NCI-H1105 treated with DMSO at 0.1 percent for 48 hours (cell line): ENCODE measurements at places on chromosomes 11 and 22.
A peak's percentile ranks its signal among the peaks of the same experiment; 100 is the strongest.

GRCh38 chr11:82521427-82521826 lies 212.2 kb downstream of the FAM181B start:
- no peak for DNase-seq

DNA sequence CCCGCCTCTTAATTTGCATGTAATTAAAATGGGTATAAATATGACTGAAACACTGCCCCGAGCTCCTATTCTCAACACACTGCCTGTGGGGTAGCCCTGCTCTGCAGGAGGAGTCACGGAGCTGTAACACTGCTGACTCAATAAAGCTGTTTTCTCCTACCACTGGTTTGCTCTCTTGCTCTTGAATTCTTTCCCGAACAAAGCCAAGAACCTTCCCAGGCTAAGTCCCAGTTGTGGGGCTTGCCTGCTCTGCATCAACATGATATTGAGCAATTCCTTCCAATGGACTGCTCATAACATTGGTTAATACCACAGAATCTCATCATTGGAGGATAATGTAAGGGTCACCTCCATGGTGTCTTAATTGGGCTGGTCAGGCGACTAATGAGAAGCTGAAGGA lies 114.4 kb downstream of the FBXO7 start:
- no peak for DNase-seq

GRCh38 chr11:114607753-114608459 lies 12.3 kb upstream of the NXPE4 start:
- DNase-seq = no peak

GRCh38 chr11:108432783-108433182 lies 34.5 kb downstream of the C11orf65 start:
- DNase-seq = no peak

DNA sequence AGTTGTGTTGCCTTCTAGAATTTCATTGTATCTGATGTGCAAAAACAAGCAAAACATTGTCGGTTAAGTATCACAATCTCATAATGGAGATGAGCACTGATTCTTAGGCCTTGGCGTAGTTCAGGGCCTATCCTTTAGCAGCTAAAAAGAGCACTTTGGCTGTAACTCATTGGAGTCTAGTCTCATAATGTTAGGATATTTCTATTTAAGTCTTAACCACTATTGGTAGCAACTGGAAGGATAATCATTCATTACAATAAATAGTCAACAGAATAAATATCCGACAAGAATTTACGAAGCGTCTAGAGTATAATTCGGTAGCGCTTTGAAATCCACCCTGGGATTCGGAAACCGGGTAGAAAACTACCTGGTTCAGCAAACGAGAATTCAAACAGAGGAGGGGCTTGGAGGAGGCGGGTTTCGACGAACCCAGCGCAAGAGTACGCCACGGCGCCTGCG lies 461 bp upstream of the EED start:
- no peak for DNase-seq

DNA sequence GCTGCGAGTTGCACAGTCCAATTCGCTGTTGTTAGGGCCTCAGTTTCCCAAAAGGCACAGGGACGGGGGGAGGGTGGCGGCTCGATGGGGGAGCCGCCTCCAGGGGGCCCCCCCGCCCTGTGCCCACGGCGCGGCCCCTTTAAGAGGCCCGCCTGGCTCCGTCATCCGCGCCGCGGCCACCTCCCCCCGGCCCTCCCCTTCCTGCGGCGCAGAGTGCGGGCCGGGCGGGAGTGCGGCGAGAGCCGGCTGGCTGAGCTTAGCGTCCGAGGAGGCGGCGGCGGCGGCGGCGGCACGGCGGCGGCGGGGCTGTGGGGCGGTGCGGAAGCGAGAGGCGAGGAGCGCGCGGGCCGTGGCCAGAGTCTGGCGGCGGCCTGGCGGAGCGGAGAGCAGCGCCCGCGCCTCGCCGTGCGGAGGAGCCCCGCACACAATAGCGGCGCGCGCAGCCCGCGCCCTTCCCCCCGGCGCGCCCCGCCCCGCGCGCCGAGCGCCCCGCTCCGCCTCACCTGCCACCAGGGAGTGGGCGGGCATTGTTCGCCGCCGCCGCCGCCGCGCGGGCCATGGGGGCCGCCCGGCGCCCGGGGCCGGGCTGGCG lies at the start of gene BCR:
Gene BCR (plus strand): TSS at position 209 of the 592 bp plus-strand sequence. CDS start 452 bp downstream, outside the sequence.
- peak; percentile 35 for DNase-seq

DNA sequence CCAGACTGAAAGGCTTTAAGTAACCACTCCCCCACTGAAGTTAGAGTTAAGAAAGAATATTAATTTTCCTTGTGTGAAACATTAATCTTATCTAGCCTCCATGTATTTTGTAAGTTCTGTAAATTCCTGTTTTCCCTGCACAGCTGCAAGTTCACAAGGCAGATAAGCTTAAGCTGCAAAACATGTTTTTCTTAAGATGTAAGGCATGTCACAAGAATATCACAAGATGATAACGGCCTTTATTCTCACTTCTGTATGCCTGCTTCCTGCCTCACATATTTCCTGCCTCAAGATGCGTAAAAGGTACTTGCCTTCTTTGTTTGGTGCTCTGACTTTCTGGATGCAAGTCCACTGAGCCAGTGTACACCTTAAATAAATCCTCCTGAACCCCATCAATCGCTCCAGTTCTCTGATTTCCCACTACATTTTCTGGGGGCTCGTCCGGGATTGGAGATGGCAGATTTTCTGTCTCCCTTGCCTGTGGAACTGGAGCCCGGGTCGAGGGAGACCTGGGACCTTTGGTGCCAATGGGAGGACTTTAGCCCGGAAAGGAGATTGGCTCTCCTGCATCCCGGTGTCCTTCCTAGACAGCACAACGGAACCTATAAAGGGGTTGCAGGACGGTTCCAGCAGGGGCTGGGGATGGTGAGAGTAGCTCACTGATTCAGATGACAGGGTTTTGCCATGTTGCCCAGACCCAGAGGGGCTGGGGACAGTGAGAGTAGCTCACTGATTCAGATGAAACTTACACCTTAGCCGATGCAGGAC lies 30.2 kb downstream of the PPARA start:
- no peak for DNase-seq

DNA sequence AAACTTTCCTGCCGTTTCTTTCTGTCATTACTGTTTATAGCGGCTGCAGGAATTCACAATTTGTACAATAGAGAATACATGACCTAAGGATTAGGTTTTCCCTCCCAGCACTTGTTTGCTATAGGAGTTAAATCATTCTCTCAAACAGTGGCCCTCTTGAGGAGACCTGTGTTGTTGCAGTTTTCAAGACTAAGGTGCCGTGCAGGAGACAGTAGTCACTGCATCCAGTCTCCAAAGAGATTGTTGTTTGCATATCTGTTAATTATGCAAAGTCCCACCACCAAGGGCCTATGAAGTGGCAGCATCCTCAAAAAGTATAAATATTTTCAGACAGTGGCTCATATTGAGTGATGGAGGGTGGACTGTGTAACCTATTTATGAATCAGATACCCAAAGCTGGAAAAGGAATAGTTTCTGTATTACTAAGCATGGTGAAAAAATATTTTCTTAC lies 2.3 kb downstream of the PRSS23 start:
- DNase-seq = peak; percentile 56

DNA sequence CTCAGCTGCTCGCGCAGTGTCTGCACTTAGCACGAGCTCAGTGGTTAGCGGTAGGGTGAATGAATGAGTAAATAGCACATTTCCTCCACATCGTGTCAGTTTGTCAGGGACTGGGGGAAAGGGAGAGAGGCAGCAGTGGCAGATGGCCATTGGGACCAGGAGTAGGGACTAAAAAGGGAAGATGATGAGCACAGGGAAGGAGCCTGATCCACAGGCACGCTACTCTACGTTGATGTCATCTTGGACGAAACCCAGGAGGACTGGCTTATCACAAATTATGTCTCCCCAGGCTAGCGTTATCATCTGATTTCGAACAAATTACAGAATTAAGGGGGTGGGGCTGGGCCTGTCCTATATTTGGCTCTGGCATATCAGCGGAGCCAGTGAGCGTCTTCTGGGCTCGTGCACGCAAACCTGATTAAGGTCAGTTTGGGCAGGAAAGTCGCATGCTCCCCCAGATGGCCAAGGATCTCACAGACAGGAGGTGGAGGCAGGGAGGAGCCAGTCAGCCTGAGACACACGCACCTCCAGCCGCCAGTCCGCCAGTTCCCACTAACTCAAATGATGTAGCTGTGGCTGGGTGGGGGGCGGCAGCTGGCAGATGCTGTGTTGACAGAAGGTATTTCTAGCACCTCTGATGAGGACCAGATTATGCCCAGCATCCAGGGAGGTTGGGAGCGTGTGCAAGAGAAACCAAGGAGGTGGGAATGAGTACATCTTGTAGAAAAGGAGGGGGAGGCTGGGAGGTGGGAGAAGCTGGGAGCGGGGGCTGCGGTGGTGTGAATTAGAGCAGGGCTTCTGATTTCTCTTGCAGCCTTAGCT lies 97.4 kb upstream of the PRDM11 start:
- DNase-seq = no peak

- peak; percentile 54 for DNase-seq
These were observed 38.5 kb downstream of the BCR start for GRCh38 chr22:23218867-23219251.

DNA sequence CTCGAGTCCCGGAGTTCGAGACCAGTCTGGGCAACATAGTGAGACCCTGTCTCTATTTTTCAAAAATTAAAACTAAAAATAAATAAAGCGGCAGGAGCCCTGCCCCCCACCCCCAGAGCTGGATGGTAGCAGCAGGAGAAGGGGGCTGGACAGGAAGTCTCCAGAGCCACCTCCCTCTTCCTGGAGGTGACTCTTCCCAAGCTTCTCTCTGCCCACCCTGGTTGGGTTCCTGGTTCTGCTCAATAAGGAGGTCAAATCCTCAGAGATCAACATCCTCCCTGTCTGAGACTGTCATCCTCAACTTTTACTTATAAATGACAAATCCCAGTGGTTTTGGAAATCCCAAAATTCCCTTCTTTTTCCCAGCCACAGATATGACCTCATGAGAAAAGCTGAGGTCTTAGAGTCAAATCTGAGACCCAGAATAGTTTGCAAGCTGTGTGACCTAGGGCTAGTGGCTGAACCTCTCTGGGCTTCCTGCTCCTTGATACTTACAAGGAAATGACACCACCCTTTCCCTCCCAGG lies 987 bp downstream of the C1QTNF6 start:
- DNase-seq = no peak

GRCh38 chr11:69371731-69372588 lies 78.0 kb downstream of the MYEOV start:
- no peak for DNase-seq

DNA sequence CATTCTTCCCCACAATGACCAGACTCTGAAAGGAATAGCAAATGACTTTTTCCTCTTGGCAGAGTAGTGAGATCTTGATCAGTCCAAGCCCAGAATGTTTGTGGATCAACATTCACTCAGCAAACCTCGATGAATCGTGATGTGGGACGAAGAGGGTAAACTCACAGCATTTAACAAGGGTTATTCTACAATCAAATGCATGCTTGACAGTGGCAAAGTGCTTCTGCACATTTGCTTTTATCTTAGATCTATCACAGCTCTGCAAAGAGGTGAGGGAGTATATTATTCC lies 31.8 kb downstream of the TMPRSS5 start:
- DNase-seq = no peak

GRCh38 chr11:68009391-68010089 lies 587 bp upstream of the ALDH3B1 start:
- DNase-seq = no peak

- no peak for DNase-seq
These were observed 3.1 kb downstream of the IL2RB start for GRCh38 chr22:37146507-37147180.
